ENCODE measurements at places on chromosomes 3 and 15.

- DNase-seq = no peak
These were observed 76.8 kb downstream of the TAMM41 start for GRCh38 chr3:11769704-11770476.

- no peak for DNase-seq
These were observed 753 bp downstream of the INAFM2 start for GRCh38 chr15:40323953-40324937.

DNA sequence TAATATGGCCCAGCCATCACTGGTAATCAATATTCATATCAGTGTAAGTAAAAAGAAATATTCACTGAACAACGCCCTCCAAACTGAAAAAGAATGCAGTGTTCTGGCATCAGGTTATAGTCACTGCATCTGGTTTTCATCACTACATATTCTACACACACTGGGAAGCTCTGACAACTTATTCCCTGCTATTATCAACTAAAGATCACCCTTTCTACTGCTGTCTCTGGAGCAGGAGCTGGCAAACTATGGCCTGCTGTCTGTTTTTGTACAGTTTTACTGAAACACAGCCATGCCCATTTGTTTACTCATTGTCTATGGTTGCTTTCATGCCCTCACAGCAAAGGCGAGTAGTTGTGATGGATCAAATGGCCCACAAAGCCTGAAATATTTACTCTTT is 35.3 kb downstream of the TUBGCP4 start:
- DNase-seq = no peak

- no peak for DNase-seq
These were observed 2.6 kb downstream of the KIF7 start for GRCh38 chr15:89652666-89653065.

- DNase-seq = no peak
These were observed 50.9 kb downstream of the NRG4 start for GRCh38 chr15:75961331-75961730.

DNA sequence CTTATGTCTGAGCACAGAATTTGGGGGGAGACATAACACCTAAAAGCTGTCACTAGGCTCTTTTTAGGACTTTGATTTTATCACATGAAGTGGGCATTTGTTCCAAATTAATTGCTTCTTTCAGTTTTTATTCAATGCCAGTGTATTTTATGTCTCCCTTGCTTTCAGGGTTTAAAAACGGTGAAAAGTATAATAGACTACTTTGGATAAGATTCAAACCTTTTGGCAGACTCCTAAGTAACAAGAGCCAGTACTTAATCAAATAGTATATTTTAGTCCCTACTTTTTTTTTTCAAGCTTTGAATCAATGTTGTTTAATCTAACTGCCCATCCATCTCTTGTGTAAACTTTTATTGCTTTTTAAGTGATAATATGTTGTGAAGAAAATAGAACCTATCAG is 847.2 kb upstream of the DPPA4 start:
- DNase-seq = no peak

Measured in Jurkat, Clone E6-1 (cell line).